ENCODE measurements at places on chromosomes 1 and 21.

DNA sequence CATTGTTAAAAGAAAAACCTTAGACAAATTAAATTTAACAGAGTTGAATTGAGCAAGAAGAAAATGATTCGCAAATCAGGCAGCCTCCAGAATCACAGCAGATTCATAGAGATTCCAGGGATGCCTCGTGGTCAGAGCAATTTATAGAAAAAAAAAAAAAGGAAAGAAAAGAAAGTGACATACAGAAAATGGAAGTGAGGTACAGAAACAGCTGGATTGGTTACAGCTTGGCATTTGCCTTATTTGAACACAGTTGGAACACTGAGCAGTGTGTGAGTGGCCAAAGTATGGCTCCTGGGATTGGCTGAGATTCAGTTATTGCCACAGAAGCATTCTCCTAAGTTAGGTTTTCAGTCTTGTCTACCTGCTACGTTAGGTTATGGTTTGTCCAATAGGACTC lies 9.1 kb upstream of the C21orf91 start:
- no peak for DNase-seq

DNA sequence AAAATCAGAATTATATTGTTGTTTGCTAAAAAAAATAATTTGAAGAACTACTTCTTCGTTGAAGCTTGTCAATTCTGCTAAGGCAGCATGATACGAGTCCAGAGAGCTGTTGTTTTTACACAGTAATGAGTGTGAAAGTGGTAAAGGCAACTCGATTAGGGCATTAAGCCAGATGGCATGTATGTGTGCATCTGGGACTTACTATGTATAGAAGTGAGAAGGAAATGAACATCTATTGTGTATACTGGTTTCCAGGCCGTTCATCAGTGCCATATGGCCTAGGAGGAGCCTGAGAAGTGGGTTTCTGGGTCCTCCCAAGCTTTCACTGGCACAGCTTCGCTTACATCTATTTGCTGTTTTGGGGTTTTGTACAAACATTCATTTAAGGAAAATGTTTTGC lies 5.7 kb downstream of the CTPS1 start:
- DNase-seq = no peak

DNA sequence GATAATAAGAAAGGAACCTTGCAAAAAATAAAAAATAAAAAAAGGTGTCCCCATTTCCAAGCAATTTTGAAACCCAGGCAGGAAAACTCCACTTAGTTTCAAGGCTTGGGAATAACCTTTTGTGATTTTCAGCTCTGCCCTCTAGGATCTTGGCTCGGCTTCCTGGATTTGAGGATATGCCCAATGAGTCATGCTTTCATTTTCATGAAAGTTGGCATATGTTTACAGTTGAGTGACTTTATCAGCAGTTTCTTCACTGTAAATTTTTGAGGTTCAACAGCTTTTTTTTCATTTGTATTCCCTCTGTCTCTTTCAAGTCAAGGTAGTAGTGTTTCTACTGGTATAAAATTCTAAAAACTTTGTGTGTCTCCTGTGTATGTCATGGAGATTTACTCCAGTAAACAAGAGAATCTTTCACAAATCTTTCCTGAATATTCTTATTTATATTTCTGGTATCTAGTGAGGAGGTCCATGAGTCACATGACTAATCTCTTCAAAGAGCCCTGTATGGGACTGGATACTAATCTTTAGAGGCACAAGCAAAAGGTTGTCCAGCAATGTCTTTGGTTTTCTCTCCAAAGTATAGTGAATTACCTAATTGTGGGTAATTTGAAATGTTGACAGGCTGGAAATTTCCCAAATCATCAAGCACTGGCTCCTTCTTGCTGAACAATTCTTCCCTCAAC lies 335.3 kb downstream of the BRINP2 start:
- no peak for DNase-seq

- DNase-seq = no peak
Measured at GRCh38 chr1:165355139-165355976, 1.2 kb downstream of the LMX1A start.

- no peak for DNase-seq
Measured at GRCh38 chr1:37478890-37479254, 4.5 kb downstream of the ZC3H12A start.

DNA sequence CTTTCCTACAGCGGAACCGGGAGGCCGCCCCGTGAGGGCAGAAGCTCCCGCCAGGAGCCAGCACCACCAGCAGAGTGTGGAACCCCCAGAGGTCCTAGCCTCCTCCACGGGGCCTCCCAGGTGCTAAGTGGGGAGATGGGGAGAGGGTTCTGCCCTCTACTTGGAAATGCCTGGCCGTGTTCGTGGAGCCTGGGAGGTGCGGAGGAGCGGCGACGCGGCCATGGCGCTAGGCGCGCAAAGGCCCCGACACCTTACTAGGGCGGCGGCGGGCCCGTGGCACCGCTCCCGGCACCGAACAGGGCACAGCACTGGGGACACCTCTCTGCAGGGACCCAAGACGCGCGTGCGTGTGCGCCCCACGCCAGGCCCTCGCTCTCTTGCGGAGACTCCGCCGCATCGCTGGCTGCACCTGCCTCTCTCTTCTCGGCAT lies 1.3 kb upstream of the CACNA1E start:
- no peak for DNase-seq

- no peak for DNase-seq
Measured at GRCh38 chr1:220450927-220451326, 77.0 kb upstream of the MARK1 start.

DNA sequence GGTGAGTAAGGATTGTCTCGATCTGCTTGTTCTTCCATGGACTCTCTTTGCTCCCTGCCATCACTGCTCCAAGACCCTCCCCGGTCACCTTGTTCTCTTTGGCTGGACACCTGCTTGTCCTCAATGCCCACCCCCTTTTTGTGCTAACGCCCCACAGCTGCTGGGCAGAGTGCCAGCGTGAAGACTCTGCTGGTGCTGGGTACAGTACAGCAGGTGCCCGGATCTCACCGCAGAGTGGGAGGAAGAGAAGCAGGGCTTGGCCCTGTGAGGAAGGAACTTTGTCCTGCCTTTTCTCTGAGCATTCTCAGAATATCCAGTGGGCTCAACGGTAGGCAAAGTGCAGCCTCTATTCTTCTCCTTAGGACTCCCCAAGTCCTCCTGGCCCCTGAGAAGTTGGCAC lies 90.1 kb downstream of the PLXNA2 start:
- DNase-seq = no peak

GRCh38 chr1:69271587-69272125 lies 296.1 kb upstream of the LRRC7 start:
- DNase-seq = no peak

GRCh38 chr21:44759628-44760285 lies 41.9 kb downstream of the UBE2G2 start:
- no peak for DNase-seq

- DNase-seq = no peak
Measured at GRCh38 chr1:239800861-239801260, 290.8 kb upstream of the FMN2 start.

GRCh38 chr1:90718411-90719329 lies 1.6 kb upstream of the BARHL2 start:
- DNase-seq = no peak

DNA sequence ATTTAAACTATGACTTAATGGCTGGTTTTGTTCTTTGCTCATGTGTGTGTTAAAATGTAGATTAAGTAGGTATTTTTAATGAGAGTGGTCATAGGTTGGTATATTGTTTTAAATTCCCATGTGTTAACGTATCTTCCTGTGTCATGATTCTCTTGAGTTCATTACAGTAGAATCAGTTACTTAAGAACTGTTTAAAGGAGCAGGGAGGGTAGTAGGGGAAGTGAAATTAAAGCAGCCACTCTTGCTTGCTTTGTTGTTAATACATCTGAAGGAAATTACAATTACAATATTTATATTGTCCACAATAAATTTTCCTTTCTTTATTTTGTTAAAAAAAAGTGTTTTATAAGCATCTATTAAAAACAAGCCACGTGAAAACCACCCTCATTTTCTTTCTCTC lies 119.2 kb upstream of the KIAA1614 start:
- DNase-seq = no peak

GRCh38 chr1:174157157-174157806 lies 2.0 kb upstream of the RABGAP1L start:
- DNase-seq = no peak

DNA sequence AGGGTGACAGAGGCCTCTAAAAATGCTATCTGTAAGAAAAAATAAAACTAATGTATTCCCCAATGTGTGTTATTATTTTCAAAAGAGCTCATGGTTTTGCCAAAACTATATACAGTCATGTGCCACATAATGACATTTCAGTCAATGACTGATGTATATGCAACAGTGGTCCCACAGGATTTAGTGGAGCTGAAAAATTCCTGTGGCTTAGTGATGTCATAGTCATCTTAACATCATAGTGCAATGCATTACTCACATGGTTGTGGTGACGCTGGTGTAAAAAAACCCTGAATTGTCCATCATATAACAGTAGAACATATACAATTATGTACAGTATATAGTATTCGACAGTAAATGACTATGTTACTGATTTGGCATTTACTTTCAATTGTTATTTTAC lies 172.4 kb downstream of the CACNA1E start:
- DNase-seq = no peak

DNA sequence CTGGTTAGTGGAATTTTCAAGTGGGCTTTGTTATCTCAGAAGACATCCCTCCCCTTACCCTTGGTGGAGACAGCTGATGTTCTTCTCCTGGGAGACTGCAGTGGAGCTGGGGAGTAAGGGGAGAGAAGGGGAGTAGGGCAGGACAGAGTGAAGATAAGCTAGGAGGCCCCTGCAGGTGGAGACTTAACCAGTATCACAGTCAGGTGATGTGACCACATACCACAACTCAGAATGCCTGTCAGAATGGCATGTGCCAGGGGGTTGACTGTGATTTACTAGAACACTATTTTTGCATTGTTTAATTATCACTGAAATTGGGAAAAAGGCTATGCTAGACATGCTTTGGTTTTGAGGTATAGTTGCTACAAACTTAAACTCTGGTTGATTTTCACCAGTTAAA lies 124.6 kb downstream of the NRDC start:
- no peak for DNase-seq

GRCh38 chr1:105894006-105894405 lies 1162.5 kb upstream of the PRMT6 start:
- no peak for DNase-seq

- no peak for DNase-seq
Measured at GRCh38 chr1:72781038-72781437, 498.7 kb upstream of the NEGR1 start.

GRCh38 chr1:152392909-152393308 lies 21.2 kb downstream of the CRNN start:
- DNase-seq = no peak

DNA sequence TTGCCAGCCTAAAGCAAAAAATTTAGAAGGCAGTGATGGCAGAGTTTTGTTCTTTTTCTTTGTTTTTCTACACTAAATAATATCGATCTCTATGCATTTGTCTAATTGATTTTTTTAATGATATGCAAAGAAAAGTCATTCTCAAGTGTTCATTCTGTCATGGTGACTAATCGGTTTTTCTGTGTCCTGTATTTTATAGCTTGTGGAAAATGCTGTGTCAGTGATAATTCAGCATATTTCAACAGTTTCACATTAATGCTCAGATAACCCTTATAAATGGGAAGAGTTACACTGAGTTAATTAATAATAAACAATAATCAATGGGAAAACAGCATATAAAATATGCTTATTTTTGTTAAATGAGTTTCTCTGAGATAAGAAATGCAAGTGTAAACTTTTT lies 824.9 kb downstream of the AMY1C start:
- no peak for DNase-seq

DNA sequence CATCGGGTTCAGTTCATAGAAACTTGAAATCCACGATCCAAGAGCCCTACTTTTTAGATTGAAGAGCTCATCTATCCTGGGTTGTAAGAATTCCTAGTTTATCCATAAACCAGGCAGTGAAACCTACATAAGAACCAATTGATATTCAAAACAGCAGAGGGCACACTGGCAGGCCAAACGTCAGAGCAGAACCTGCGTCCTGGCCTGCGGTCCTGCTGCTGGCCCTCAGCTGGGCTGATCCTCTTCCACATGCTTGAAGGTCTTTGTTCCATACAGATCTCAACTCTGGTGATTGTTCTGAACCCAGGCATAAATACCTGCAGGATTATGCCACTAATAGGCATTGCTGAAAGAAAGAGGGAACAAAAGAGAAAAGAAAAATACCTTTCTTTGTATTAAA lies 47.0 kb downstream of the MT1HL1 start:
- DNase-seq = no peak

DNA sequence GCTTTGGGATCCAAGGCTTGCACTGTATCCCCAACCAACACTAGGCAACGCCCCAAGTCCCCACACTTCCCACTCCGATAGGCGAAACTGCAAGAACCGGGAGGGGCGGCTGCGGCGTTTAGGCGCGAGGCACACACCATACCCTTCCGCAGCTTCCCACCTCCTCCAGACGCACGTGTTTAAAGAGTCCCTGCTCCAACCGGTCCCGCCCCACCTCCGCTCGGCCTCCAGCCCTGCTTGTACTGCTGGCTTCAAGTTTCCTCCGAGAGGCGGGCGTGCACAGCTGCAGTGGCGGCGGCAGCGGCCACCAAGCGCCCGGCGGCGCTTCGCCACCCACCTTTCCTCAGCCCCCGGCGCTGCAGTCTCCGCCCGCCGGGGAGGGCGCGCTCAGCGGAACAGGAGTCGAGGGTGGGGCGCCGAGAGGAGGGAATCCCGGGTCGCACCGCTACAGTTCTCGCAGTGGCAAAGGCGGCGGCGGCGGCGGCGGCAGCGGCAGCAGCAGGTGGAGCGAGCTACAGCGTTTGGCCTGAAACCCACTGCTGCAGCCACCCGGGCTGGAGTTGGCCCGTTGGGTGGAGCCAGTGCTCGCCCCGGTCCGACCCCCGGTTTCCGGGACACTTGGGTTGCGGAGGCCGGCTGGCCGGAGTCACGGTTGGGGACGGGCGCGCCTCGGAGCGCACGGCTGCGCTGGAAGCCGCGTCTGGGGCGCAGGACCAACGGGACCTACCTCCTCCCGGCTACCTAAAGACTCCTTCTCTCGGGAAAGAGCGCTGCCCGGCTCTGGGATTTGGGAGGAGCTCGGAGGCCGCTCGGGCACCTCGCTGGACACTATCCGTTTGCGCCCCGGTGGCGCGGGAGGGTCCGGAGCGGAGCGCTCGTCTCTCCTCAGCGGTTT lies at the start of gene CNIH3:
Gene CNIH3 (plus strand): TSS at position 457 of the 895 bp plus-strand sequence. CDS start 858 bp downstream, outside the sequence.
- no peak for DNase-seq

DNA sequence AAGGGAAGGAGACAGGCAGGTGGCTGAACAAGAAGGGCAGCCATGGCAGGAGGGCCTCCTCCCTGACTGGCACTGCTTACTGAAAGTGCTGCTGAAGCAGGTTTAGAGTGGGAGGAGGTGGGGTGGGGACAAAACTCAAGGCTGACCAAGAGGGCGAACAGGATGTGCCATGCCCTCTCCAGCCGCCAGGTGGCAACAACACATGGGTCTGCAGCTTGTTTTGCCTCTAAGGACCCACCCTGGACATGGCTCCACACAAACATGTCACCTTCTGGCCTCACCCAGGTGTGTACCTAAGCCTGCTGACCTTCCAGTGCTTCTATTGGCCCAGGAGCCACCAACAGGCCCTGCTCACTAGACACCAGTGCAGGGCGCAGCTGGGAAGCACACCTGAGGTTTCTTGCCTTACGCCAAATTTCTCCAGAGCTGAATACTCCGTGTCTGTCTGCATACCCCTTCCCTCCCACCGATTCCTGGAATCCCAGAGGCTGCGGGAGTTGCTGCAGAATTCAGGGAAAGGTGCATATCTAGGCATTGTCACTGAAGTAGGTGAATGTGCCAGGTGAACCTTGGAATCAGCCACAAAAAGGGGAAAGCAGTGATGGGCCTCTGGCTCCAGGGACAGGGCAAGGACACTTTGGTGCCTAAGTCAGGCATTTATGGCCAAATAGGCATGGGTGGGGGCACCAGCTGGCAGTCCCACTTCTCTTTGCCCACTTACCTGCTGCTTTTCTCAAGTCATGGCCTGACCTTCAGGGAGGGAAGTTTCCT lies 5.3 kb downstream of the PSRC1 start:
- peak; percentile 85 for DNase-seq

- no peak for DNase-seq
Measured at GRCh38 chr1:5743435-5744095, 248.7 kb downstream of the NPHP4 start.

Data from liver (tissue), 10 donors.